ENCODE measurements at places on chromosomes 5 and 9.

GRCh38 chr5:37889612-37890317, 49.9 kb upstream of the GDNF start:
- peak; percentile 7 for DNase-seq

DNA sequence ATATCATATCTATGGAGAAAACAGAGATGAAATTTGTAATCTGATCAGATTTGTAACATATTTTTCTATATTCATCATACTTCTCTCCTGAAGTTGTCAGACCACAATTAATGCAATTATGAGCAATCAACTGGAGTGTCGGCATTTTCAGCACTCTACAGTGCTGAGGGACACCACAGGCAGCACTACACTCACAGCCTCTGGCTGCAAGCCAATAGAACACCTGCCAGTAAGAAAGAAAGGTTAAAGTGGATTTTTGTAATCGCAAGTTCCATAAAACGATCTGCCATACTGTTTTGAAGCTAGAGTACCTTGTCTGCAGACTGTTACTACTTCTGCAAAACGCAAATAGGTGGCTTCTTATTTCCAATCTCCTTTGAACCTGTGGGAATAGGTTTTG, 147.6 kb downstream of the ADAMTS6 start:
- DNase-seq = no peak

DNA sequence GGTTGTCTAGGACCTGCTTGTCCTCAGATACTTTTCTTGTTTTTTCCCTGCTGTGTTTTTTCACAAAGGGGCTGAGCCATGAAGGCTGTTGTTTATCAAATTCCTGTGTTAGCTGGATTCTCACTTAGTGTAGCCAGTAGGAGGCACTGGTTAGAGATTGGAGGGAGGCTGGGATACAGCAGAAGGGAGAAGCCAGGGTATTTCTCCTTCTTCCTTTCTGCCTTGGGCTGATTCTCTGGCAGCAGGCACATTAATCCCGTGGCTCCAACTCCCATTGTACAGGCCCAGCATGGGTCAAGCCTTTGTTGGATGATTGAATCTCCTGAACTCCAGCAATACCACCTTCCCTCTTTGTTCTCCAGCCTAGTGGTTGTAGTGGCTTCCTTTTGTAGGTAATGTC, 46.4 kb upstream of the FAM170A start:
- DNase-seq = no peak

DNA sequence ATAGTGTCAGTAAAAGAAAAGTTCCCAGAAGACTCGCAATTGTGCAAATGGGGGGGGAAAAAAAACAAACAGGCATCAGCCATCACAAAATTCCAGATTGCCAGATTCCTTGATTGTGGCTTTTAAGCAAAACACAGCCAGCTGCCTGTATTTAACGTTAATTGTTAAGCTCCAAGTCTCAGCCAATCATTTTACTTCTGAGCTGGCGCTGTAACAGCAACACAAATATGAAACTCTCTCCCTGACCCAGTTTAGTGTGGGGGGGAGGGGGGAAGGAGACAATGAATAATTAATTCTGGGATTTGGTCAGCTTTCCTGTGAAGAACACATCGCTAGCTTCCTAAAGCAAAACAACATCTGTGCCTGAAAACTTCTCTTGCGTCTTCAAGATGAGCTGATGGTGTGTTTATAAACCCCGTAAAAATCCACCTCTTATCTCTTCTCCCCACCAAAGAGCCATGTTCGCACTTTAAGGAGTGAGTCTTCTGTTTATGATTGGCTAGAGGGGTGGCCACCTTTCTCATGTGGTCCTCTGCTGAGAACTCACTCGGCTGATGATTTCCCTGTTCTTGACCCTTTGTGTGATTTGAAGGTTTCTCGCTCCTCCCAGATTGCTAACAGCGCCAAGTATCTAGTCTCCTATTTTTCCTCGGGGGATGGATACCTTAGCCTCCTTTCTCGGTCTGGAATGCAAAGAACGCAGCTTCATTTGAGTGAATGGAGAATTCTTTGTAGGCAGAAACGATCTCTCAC, 160.2 kb upstream of the DAPK1 start:
- peak; percentile 69 for DNase-seq

- DNase-seq = no peak
Measured at GRCh38 chr5:167051402-167051768, 1240.1 kb upstream of the WWC1 start.

DNA sequence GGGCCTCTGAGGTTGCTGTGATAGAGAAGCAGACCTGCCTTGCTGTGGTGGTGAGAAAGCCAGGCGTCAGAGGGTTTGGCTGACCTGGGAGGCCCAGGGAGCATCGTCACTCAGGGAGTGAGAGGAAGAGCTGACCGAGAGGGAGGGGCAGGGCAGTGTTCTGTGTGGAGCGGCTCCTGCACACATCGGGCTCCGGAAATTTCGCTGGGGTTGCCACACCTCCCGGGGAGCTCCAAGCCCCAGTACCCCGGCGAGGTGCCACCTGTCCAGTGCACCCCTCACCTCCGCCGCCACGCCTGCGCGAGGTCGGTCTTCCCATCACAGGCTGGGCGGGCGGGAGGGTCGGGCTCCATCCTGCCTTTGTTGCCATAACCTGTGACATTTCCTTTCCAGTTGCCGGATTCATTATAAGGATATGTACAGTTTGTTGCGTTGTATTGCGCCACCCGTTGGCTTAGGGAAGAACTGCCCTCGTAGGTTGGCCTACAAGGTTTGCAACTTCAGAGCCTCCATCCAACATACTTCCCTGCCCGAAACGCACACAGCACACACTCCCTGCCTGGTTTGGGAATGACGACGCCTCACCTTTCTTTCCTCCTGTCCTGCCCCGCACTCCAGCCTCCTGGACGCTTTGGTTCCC, 223.2 kb downstream of the CACNA1B start:
- DNase-seq = no peak

GRCh38 chr9:116275418-116276195, 122.0 kb downstream of the PAPPA start:
- DNase-seq = no peak

DNA sequence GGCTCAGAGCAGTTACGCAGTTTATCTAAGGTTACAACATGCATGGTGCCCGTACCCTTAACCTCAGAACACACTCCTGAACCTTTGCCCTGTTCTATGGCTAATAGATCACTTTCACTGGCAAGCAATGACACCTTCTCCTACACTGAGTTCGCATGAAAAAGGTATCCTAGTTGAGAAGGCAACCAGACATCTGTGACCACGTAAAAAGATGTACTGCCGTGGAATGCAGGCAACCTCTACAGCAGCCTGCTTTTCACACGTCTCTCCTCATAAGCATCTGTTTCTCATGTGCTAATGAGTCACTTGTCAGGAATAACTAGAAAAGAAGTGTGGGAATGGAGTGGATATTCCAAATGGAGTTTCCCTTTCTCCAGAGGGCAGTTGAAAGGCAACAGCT, 71.4 kb downstream of the FBXO38 start:
- DNase-seq = peak; percentile 89

GRCh38 chr5:56323505-56323904, 90.4 kb upstream of the ANKRD55 start:
- peak; percentile 70 for DNase-seq

- no peak for DNase-seq
Measured at GRCh38 chr9:87491523-87491922, 6.1 kb upstream of the DAPK1 start.

- DNase-seq = no peak
Measured at GRCh38 chr5:25955337-25955736, 1083.0 kb downstream of the CDH9 start.

GRCh38 chr5:179839328-179840256, 18.9 kb downstream of the SQSTM1 start:
- DNase-seq = no peak

Data from epithelial cell of proximal tubule (primary cell).